ENCODE measurements at places on chromosomes 5 and 9.

DNA sequence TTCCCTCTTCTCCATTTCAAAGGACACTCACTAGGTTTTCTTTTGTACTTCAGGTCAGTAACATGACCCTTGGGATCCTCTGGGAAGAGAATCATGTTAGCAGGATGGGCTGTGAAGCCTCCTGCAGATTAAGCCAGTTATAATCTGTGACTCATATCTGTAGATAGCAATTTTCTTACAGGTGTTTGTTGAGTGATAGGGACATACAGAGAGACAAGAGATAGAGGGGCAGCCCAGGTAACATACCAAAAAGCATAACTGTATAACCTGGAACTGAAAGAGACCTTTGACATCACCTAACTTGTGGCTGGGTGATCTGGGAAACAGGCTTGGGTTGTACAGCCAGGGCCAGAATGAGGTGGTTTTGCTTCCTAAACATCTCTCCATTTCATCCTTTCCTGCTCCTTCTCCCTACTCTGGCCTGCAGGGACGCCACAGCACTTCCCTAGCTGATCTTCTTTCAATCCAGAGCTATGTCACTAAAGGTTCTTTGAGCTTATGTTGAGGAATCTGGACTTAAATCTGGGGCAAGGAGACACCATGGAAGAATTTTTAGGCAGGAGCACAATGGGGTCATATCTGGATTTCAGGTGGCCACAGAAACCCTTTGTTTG lies 21.0 kb upstream of the PPARGC1B start:
- DNase-seq = no peak

DNA sequence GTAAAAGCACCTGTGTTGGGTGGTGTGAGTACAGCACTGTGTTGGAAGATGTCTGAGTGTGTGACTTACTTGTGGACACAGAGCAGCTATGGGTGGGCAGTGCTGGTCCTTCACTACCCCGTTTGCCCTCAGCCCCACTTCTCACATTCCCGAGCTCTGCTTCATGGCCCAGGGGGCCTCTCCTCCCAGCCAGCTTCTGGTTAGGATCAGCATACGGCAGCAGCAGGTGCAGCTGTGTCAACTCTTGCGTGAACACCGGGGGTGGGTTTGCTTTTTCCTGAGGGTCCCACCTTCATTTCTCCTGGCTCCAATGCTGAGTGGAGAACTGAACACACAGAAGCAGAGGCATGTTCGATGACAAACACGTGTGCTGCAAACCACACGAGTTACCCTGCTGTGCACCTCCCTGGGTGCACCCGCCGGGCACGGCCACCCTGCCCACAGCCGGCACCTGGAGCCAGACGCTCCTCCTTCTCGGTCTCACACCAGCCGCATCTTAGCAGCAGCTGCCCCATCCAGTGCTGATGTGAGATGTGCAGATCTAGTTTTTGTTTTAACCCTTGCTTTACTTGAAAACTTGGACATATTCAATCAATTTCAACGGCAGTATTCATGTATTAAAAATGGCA lies 14.9 kb upstream of the SLC6A3 start:
- DNase-seq = no peak

DNA sequence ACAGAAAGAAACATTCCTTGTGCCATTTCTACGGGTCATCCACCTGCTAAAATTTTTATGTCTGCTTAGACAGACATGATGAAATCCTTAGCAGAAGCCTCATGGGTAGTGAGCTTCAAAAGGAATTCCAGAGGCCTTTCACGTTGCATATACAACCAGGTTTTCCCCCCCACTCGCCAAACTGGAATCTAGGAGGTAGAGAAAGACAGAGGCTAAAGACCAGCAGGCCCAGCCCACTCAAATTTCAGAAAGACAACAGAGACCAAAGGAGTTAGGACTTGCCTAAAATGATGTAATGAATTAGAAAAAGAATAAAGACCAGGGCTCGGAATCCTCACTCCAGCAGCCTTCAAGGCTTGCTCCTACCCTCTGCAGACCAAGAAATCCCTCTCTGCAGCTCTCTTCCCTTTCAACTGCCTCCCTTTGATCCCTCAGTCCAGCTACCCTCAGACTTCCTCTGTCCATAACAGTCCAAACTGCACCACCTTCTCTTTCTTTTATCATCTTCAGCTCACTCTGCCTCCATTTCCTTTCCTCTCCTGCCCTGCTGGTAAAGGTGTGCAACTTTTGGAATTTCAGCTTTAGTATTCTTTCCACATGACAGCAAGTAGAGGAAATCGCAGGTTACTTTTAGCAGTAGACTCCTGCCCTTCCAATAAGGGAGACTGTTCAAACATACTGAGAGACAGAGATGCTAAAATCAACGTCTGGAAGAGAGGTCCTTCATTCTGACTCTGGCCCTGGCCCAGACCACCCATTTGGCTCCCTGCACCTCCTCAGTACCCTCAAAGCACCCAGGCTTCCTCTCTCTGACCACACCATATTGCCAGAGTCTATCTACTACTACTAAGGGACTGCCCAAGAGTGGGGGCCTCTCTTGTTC lies 8.9 kb downstream of the B4GALT1 start:
- DNase-seq = no peak

GRCh38 chr5:68644971-68645370 lies 429.4 kb downstream of the PIK3R1 start:
- DNase-seq = no peak

DNA sequence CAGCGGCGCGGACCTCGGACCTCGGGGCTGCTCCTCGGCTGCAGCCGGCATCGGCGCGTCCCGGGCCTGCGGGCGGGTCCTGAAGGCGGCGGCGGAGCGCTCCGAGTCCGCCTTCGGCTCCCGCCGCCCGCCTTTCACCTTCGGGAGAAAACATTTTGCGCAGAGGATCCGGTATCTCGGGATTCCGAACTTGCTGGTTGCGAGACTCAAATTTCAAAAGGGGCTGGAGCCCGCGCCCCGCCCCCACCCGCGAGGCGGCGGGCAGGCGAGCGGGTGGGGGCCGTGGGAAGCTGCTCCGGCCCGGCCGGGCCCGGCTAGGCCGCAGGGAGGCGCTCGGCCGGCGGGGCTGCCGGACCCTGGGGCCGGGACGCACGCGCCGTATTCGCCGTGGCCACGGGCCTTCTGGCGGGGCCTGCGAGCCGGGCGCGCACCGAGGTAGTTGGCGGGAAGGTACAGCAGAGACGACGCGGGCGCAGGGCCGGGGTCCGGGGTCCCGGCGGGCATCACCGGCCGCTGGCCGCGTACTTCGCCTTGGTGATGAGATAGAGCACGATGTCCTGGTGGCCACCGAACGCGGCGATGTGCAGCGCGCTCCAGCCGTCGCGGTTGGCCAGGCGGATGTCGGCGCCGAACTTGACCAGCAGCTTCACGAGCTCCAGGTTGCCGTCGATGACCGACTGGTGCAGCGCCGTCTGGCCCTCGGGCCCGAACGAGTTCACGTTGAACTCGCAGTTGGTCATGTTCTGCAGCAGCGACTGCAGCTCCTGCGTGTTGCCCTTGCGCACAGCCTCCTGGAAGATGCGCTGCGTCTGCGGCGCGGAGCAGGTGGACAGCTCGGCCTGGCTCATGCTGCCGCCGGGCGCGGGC lies 757 bp downstream of the NRARP start:
- no peak for DNase-seq

DNA sequence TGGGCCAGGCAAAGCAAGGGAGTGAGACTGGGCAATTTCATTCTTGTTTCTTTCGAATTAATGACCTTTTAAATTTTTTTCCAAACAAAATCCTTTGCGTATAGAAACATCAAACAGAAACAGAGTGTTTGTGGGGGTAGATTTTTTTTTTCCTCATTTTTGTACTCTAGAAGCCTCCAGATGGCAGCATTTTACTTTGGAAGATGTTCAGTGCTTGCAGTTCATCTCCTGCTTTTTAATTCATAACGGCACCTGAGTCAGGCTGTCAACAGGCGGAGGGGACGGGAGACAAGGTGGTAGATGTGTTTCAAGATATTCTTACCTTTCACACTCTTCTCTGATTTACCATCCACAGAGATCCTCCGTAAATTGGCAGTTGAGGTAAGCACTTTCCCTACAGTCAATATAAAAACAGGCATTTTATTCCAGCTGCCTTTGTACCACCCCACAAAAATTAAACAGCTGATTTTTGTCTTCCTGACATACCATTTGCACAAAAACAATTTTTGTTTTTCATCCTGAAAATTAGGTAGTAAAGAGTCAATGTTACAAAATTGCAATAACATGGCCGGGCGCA lies 99.5 kb upstream of the FBXL17 start:
- no peak for DNase-seq

DNA sequence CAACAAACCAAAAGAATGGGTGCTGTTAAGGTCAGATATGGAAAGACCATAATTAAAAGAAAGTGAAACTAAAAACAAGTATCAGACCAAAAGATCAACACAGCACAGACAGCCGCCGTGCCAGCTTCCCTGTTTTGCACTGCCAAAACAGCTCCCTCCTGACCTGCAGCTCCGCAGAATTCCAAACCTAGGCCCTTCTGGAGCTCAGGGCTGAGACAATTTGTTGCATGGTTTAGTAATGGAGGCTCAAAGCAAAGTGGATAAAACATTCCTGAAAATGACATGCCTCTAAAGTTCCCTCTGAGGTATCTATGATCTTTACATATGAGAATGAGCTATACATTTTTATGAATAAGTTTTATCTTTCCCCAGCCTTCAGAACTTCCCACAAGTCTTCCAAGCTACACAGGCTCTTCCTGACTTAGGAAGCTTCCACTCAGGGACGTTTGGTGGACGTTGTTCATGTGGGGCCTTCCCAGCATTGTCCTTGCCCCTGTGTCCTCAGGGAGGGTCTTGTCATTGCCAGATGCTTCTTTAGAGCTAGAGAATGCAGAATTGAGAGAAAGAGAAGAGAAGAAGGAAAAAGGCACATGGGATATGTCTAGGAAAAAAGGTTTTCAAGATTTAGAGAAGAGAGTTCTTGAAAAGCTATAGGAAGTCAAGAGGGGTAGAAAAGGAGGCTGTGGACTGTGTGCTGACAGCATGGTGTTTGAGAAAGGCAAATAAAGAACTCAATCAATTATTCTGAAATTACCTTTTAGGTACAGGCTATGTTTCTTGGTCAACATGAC lies 28.4 kb upstream of the SSBP2 start:
- peak; percentile 12 for DNase-seq

- no peak for DNase-seq
Measured at GRCh38 chr5:34474573-34475021, 181.5 kb upstream of the RAI14 start.

DNA sequence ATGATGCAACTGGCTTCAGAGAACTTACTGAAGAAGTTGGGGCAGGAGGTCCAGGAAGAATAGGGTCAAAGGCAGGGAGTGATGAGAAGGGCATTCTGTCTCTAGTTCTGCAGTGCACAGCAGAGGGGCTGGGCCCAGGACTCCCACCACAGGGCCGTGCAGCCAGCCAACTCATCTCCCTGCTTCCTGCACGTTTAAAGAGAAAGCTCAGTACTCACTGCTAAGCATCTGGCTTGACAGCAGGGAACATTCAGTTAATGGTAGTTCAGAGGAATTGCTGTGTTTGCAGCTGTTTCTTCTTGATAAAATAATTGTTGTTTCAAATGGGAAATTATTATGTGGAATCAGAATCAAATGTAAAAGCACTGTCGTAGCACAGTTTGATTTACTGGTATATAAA lies 25.6 kb upstream of the SCAMP1 start:
- no peak for DNase-seq

DNA sequence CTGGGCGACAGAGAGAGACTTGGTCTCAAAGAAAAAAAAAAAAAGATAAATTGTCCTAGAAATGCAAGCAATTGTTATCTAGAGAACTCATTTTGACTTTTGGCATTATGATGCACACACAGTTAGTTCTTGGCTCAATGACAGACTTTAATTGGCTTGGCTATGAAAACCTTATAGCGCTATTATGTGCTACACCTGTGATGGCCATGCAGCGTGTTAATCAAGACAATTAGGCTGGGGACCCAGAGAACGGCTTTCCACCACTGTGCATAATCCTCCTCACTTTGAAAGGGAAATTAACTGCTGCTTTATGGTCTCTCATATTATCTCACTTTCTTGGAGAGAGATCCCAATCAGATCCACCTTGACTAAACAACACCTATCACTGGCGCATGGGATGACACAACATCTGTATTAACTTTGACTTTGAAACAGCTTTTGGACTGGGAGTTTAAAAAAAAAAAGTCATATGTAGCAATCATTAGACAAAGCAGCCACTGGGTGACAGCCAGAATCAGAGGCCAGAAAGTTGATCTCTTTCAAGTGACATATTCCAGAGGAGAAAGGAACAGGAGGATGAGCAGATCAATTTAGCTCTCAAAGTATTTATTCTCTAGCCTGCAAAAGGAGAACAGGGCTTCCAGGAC lies 132.5 kb downstream of the PPP2R2B start:
- no peak for DNase-seq

DNA sequence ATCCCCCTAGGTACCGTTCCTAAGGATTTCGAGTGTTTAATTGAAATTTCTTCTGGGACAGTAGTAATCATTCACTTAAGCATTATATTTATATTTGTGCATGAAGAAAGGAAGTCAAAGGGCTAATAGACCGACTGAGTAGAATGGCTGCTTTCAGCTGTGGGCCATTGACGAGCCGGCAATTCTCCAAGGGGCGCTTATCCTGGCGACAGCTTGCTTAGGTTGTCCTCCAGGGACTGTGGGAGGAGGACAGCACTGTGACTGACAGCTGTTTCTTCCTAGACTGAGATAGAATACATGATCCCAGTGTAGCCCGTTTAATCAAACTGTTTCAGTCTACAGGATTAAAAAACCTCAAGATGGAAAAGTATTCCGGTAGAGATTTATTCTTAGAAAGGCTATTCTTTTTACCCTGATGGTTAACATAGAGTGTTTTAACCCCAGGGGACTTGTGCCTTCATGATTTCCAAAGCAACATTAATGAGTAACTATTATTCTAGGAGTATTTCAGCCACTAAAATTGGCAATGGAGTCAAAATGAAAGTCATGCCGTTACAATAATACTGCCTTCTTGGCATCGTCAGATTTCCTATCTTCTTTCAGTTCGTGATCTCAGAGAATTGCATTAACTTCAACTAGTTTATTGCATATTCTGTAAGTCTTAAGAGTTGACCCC lies 943.1 kb upstream of the WWC1 start:
- DNase-seq = no peak

DNA sequence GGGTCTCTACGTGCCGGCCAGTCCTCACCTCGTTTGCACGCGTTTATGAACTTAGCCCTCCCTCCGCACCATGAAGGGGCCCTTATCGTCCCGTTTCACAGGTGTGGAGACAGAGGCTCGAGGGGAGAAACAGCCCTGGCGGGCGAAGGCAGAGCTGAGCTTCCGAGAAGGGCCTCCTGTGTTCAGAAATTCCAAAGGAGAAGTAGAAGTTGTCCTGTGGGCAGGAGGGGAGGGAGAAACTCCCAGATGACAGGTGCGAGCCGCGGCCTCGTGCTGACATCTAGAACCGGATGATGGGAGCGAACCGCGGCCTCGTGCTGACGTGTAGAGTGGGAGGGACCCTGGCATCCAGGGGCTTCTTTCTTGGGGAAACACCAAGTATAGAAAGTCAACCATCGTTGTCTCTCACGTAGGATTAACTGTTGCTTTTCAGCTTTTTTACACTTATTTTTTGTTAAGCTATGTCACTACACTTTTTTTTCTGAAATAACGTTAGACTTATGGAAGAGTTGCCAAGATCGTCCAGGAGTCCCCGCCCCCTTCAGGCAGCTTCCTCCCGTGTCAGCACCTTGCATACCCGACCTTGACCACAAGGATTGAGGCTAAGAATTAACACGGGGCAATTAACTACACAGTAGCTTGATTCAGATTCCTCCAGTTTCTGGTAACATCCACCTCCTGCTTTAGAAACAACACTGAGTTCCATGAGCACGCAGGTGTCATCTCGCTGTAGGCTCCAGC lies 42.8 kb upstream of the NKD2 start:
- no peak for DNase-seq

Data from activated T-cell treated with anti-CD3 and anti-CD28 coated beads, Interleukin-2, amount 50 U/mL, for 4 hours (primary cell).